NCI-H187 treated with DMSO at 0.1 percent for 48 hours (cell line): ENCODE measurements at places on chromosomes 5 and 9.

- peak; percentile 22 for DNase-seq
Measured at GRCh38 chr5:168851902-168852321, 272.7 kb upstream of the PANK3 start.

DNA sequence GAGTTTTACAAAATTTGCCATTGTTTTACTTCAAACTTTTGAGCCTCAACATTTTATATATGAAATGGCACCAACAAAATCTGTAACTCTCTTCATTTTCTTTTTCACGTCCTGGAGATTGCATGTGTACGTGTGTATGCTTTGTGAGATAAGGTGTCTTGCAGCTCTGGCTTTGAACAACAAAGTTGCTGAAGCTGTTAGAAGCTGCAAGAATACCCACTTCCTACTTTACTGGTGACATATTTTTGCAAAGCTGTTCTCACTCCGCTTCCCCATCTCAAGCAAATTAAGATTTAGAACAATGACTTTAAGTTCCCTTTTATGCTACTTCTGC, 41.8 kb downstream of the FYB1 start:
- no peak for DNase-seq

DNA sequence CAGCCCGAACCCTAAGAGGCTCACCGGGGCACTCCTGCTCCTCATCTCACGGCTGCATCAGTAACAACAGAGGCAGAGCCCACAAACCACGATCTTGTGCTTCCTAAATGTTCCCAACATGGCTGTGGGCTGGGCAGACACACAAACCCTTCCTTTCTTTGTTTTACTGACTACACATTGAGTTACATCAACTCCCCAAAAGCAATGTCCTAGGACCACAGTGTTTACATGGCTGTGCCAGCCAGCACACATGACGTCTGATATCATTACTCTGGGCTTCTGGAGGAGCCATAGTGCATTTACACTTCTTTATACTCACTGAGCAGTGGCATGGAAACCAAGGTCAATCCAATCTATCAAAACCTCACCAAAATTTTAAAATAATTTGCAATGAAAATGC, 101.4 kb downstream of the LHFPL2 start:
- no peak for DNase-seq

DNA sequence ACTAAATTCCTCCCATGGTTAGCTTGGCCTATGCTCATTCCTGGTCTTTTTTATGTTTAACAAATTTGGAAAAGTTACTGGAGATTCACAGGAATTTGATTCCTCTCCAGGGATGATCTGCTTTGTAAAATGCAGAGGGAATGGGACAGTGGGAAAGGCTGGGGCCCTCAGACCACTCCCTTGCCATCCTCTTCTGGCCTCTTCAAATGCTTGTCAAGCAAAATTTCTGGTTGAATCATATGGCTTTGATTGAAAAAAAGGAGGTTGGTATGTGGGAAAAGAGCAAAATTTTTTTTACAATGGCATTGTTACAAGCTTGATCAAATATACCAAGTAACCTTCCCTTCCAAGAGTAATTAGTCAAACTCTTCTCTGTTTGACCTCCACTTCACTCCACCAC, 225.1 kb downstream of the PIK3R1 start:
- no peak for DNase-seq

DNA sequence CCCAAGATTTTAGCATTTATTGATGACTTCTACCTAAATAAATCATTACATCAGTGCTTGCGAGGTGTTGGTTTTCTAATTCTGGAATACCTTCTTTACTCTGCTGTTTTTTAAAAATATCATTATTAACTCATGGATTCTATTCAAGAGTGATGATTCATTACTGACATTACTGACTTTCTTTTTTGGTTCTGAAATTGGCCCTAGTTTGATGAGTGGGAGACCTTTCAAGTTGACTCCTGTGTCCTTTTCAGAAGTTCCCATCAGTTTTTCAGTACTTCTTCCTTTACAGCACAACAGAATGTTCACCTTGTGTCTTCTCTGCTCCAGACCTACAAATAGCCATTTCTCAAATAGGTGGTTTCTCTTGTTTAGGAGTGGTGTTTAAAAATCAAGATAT, 114.1 kb downstream of the PCSK5 start:
- no peak for DNase-seq

DNA sequence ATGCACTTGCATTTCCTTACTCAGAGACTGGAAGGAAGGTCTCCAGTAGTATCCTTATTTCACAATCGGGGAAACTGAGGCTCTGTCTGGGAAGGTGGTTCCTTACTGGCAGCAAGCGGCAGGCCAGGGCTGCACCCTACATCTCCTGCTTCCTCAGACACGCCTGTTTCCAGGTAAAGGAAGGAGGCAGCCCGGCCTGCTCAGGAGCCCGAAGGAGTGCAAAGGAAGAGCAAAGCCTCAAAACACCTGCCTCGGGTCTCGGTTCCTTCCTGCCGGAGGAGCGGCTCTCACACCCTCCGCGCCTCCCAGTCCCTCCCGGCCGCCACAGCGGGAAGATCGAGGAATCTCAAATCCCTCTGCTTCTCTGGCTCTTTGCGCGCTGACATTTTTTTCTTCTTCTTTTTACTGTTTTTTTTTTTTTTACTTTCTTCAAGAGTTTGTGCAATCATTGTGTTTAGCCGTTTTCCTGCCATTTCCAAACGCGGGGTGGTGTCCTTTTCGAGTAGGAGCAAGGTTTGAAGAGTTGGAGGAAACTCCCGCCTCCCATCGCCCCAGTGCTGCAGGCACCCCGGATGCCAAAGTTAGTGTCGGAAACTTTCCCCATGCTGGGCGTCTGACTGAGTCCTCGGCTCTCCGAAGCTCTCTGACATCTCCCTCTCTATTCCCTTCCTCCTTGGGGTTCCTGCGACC, 1.0 kb downstream of the GGTA1 start:
- no peak for DNase-seq

DNA sequence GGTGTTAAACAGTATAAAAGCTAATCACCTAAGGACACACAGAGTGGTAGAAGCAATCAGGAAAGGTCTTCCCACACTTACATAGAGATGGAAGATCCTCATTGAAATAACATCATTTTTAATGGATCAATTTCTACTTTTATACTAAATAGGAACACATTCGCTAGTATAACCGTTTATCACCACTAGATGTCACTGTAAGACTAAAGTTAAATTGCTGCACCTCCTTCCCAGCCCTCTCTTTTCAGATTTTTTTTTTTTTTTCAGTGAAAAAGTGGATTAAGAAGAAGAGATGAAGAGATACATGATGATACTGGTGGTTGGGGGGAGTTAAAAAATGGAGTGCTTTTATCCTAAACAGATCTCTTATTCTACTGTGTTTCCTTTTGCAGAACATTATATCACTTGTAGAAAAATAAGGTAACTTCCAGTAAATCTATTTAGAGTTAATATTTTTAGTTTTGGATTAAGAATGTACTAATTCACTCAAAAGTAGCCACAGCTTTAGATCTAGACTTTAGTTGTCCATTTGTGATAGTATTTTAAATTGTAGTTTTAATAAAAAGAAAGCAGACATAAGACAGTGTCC, 116.9 kb upstream of the ARRDC3 start:
- peak; percentile 2 for DNase-seq

DNA sequence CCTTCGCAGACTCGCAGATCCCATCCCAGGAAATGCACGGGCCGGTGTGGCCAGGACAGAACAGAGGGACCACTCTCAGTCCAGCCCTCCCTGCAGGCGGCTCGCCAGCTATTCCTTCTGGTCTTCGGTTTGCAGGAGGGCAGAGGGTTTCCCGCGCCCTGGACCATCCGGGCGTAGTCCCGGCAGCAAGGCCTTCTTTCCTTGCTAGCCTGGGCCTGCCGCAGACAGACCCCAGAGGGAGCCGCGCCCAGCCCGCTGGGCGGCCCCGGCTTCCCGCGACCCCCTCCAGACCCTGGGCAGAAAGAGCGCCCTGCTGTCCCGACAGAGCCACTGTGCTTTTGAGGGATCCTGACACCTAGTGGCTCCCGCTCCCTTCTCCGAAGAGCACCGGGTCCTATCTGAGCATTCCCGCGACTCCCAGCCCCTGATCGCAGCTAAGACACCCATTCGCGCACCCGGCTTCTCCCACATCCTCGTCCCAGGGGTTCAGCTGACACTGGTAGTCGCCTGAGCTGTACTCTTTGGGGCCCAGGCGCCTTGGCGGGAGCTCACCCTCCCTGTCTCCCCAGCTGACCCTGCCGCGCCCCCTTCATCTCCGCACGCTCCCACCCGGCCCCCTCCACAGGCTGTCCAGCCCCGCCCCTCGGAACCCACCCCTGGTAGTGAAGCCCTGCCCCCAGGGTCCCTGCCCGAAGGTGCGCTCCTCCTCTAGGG, 1.1 kb downstream of the CFAP90 start:
- no peak for DNase-seq

DNA sequence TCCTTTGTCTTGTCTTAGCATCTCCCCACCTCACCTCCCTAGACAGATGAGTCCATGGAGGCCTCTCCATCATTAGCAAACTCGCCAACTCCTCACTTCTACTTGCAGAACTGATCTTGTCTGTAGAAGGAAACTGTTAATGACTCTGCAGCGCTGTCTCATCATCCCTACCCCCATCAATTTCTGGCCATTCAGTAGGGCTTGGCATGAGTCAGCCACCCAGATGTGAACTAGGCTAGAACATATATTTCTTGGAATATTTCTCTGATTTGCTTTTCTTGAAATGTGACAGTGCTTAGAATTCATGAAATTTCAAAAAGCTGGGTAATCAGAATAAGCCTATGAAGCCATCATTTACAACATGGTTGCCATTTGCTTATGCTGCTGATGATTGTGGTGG, 1125.0 kb upstream of the DMAC1 start:
- DNase-seq = no peak

DNA sequence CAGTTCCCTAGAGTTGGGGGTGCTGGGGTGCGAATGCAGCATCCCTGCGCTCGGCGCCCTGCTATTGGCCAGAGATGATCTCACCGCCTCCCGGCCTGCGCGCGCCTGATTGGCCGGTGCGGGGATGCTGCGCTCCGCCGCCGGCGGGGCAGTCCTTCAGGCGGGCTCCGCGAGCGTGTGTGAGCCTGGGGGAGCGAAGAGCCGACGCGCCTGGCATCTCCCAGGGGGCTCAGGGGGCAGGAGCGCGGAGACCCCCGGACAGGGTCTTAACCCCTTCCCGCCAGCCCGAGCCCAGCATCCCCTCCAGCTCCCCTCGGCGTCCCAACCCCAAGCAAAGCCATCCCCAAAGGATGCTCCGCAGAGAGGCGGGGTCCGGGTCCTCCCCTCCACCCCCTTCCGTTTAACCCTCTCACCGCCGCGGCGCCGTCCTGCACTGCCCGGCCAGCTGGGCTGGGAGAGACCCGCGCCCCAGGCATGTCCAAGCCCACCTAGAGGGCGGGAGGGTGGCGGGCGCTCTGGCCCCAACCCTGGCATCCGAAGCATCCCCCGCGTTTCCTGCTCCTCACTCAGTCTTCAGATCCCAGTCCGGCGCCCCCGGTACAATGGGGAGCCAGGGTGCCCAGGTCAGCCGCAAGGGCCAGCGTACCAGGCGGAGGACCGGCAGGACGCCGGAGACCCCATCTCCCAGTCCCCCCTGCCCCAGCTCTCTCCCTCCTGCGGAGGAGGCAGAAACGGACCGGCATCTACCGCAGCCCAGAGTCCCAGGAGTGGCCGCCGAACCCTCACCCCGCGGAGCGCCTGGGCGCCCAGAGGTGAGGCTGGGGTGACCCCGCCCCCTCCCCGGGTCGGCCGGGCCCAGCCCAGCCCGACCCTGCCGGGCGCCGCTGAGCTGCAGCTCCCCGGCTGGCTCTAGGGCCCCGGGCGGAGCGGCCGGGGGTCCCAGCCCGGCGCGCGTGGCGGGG, 19.3 kb upstream of the TOR2A start:
- no peak for DNase-seq

DNA sequence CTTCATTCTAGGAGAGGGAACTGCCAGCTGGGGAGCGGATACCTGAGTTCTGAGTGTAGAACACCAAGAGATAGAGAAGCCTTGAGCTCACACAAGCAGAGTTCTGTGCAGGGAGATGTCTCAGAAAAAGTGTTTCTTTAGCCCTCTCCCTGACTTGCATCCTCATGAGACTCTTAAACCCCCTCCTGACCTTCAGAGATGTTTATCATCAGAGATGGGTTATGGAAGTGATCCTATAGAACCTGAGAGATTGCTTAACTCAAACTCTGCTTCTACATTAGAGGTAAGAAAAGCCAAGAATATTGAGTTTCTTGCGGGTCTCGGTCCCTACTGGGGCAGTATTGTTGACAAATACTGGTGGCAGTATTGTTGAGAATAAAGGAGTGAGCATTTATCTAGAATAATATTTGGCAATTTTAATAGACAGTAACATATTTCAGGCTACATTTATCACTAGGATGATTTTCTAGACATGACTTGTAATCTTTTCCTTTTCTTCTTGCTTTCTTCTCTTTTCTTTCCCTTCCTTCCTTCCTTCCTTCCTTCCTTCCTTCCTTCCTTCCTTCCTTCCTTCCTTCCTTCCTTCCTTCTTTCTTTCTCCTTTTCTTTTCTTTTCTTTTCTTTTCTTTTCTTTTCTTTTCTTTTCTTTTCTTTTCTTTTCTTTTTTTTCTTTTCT, at the start of gene IZUMO3:
Gene IZUMO3, minus strand, starts transcription at position 51 of the 676 bp plus-strand sequence. CDS start 248 bp downstream, outside the sequence.
- no peak for DNase-seq

GRCh38 chr9:68584189-68585033, 43.7 kb upstream of the TMEM252 start:
- peak; percentile 7 for DNase-seq

GRCh38 chr9:84294241-84294950, 46.2 kb downstream of the SLC28A3 start:
- no peak for DNase-seq

DNA sequence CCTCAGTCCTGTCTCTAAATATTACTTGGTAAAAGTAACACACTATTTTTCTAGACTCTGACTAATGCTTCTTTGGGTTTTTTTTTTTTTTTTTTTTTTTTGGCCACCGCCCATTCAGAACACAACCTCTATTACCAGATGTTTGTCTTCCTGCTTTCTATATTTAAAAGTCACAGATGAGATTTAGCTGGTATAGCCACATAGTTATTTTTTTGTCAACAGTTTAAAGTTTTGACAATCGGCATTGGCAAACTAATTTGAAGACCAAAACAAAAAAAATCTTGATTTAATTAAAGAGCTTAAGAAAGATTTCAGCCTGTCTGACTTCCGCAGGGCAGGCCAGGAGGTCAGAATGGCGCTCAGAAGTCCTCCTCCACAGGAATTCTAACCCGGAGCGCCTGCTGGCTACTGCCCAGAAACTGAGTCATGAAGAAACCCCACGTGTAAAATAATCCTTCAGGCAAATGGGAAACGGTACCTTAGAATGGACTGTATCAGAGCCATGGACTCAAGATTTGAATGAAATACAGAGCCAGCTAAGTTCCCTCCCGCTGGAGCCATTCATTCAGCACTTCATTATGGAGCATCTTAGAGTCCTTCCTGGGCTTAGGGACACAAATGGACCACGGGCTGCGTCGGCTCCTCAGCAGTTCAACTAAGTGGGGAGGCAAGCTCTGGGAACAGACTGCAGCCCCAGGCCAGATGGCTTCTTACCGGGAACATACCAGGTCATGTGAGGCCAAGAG, 55.6 kb downstream of the PTPDC1 start:
- DNase-seq = no peak

- no peak for DNase-seq
Measured at GRCh38 chr5:130549884-130550561, 615.0 kb downstream of the HINT1 start.
